LHCN-M2 (cell line): ENCODE measurements at places on chromosomes 7 and 10. TPM values are rescaled to one million over a fixed set of nuclear protein-coding genes. Genes with fewer than 3 reads are reported as not detected.

Gene ZNF804B
- total RNA-seq: not detected in 2 replicates

Gene ZNF33A
- total RNA-seq: 10.8 and 12.6 TPM in 2 replicates

Gene ZNF425
- 4.4 and 6.3 TPM in 2 replicates for total RNA-seq

Gene MYH16
- total RNA-seq: not detected in 2 replicates

Gene MACROH2A2
- 13.3 and 14.5 TPM in 2 replicates for total RNA-seq

Gene MALRD1
- not detected in 2 replicates for total RNA-seq

Gene AGAP3
- total RNA-seq: 52.8 and 53.4 TPM in 2 replicates

DNA sequence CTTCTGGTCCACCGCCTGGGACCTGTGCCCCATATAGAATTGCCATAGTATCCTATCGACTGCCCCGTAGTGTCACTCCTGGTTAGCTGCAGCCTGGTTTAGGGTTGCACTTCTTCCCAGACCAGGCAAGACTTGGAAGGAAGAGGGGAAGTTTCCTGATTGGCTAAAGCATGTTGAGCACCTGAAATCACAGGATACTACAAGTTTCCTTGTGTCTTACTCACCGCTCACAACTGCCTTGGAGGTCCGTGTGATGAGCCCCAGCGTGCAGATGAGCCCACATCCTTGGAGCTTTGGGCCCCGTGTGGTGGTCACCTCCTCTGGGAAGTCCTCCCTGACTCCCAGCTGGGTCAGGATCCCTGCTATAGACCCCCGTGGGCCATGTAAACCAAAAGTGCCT is 73.9 kb upstream of the GTF2I start:
- DNase-seq: no peak

DNA sequence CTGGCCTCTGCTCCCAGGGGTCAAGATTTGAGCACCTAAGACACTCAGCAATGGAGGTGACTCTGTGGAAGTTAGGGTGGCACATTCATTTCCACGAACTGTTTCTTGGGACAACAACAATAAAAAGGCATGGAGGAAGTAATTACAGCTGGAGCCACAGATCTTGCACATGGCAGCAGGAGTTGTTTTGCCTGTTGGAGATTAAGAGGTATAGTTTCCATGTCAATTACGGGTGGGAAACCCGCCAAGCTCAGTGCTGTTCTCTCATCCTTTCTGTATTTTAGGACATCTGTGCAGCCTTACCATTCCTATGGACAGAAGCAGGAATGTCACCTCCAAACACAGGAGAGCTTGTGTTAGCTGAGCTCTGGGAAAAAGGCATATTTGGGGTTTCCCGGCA is 201.2 kb downstream of the SNX10 start:
- DNase-seq: no peak

- peak; percentile 78 for DNase-seq
Observed at GRCh38 chr10:23314835-23315239, 29.8 kb downstream of the C10orf67 start.

- no peak for DNase-seq
Observed at GRCh38 chr7:130385600-130386066, 5.3 kb downstream of the CPA1 start.

DNA sequence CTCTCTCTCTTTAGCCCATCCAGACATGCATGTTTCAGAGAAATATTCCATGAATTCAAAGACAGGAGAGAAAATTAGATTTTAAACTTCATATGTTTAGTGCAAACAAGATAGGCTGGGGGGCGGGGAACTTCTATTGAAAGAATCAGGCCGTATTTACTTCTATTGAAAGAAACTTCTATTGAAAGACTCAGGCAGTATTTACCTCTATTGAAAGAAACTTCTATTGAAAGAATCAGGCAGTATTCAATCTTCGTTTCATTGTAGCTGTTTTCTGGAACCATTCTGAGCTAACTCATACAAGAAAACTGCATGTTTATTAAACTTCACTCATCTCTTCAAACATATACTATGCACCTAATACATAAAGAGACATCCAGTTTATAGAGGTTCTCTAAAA is 123.1 kb downstream of the TYW1B start:
- no peak for DNase-seq

GRCh38 chr7:54326592-54327167 is 215.5 kb upstream of the VSTM2A start:
- DNase-seq: no peak

DNA sequence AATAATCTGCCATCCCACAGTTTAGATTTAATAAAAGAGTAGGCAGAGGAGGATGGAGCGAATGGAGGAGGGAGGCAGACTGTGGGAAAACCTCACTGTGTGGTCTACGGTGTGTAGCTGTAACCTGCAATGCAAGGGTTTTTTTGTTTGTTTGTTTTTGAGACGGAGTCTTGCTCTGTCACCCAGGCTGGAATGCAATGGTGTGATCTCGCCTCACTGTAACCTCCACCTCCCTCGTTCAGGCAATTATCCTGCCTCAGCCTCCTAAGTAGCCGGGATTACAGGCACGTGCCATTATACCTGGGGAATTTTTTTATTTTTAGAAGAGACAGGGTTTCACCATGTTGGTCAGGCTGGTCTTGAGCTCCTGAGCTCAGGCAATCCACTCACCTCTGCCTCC is 184.6 kb upstream of the PLXNA4 start:
- DNase-seq: no peak

DNA sequence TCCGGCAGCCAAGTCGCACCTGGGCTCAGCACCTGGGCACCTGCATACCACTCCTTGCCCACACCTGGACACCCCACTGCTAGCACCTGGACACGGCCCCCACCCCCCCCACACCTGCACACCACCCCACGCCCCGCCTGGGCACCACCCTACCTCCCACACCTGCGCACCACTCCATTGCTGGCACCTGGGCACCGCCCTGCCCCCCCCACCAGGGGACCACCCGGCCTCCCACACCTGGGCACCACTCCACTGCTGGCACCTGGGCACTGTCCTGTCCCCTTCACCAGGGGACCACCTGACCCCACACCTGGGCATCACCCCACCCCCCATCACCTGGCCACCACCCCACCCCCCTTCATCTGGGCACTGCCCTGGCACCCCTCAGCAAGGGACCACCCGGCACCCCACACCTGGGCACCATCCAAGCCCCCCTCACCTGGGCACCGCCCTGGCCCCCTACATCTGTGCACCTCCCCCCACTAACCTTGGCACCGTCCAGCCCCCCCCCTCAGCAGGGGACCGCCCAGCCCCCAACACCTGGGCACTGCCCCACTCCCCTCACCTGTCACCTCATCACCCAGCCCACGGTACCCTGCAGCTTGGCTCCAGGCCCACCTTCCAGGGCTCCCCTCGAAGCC is 33.8 kb upstream of the RNF32 start:
- DNase-seq: no peak

DNA sequence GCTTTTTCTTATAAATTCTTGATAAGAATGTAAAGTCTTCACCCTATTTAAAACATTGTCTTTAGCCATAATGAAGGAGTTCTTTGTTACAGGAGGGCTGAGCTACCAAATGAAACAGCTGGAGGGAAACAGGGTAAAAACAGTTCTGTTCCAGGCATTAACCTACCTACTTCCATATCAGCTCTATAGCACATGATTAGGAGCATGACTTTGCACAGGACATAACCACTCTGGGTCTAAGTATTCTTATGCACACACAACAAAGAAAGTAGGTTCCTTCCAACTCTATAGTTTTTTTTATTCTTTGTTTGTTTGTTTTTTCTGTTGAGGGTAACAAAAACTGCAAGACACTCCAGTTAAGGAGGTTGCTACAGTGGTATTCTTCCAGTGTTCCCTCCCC is 52.7 kb downstream of the SCIN start:
- DNase-seq: no peak

DNA sequence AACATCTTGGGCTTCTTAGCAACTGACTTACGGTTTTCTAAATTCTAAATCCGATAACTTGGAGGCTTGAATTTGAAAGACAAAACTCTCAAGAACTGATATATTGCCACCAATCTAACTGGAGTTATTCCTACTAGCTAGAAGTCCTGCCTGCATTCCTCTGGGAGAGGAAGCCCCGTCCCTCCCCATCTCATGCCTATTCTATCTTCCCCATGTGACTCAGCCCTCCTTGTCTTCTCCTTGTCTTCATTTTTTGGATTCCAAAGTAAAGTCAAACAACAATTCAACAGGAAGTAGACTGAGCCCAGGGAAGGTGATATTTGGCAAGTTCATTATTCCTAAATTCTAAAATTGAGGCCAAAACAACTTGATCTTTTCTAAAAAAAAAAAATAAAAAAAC is 587.7 kb downstream of the KCNMA1 start:
- no peak for DNase-seq

DNA sequence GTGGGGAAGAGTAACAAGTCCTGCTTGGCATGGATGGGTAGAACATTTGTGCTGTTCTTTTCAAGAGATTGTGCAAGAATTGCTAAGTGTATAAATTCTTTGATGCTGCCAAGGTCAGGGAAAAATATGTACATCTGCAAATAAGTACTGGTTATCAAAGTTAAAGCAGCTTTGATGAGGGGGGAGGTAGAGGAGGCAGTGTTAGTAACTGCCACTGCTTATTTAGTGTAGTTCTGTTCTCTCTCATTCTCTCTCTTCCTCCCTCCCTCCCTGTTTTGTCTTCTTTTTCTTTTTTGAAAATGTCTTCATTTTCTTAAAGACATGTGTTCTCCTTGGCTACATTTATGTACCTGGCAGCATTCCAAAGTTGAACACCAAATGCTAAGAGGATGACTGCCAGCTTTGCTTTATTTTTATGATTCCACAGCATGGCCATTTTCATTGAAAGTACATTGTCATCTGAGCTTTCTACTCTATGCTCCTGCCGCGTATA is 18.6 kb downstream of the CACNB2 start:
- peak; percentile 50 for DNase-seq

DNA sequence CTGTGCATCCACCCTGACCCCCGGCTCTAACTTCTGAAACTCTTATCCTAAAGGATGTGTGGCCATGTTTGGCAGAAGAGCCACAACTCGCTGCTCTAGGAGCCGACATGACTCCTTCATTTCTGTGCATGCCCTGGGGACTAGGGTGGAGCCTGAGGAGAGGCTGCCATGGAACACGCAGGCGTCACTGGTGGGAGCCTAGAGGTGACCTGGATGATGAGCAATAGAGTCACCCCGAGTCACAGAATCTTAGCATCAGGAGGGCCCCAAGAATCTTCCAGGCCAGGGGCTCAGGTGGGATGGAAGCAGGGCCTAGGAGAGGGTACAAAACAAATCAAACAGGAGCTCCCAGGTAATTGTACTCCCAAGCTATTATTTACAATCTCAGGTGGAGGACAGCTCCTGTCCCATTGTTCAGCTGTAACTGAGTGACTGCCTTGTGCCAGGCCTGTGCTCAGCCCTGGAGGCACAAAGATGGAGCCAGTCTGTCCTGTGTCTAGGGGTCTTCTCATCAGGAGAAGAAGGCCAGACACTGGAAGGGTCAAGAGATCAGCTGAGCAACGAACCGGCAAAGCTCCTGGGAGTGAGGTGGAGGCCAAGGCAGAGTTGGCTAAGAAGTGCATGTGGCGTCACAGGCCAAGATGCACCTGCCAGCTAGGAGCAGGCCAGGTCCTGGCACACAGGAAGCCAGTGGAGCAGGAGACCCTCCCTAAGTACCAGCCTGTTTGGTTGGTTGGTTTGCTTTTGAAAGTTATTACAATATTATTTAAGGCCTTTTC is 5.8 kb upstream of the ZNF22 start:
- DNase-seq: no peak
